ENCODE measurements at places on chromosomes 13 and 19.

- no peak for DNase-seq
These were observed 457.9 kb downstream of the KLF5 start for GRCh38 chr13:73516731-73517130.

GRCh38 chr19:33559996-33560395 is 38.4 kb upstream of the PEPD start:
- DNase-seq = no peak

DNA sequence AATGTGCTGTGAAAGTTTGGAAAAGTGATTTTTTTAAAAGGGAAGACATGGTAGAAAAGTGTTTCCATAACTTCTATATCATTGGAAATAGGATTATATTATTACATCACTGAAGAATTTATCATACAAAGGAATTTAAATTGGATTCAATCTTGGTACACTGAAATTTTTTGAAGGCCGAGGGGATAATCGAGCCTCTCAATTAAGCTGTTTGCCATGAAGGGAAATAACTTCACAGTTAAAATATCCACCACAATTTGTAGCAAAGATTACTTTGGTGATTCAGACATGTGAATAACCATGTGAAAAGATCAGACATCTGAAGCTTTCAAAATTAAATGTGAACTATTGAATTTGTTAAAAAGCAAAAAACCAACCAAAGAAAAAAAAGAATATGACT is 215.3 kb downstream of the KLF5 start:
- DNase-seq = no peak

DNA sequence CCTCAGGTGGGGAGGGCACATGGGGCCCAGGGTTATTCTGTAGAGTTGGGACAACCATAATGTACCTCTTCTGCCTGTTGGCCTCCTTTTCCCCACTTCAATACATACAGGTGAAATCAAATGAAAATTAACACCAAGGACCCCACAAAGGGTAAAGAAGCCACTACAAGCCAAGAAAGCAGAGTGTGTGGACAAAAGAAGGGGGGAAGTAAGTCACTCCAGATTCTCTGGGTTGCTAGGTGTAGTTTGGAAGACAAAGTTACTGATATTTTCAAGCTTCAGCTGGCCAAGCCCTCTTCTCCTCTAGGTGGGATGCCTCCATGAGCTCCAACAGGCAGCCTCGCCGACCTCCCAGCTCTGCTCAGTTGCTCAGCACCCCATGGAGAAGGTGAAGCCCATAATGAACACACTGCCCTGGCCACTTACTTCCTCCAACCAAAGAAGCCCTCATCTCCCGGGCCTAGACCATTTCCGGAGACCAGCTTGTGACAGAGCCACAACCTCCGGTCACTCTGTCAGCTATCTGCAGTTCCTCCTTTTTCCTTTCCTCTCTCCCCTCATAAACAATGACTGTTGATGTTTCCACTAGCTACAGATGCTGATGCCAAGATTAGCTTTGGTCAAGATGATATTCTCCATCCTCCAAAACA is 66.8 kb upstream of the MED4 start:
- DNase-seq = peak; percentile 92

DNA sequence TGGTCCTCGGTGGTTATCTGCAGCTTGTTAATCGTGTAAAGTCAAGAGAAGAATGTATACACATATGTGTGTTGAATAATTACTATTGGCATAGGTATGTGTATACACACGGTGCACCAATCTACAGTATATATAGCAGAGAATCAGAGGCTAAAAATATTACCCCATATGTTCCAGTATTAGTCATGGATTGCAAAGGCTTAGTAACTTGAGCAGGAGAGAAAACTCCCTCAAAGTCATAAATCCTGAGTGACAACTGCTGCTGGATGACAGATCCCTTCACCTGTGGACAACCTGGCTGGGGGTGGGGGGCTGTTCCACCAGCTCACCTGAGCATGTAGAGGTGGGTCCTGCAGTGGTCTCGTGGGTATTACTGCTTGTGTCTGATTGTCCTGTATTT is 185.0 kb downstream of the ZNF536 start:
- no peak for DNase-seq

- no peak for DNase-seq
These were observed 1356.5 kb upstream of the SLC10A2 start for GRCh38 chr13:104422668-104423067.

GRCh38 chr19:16522559-16523377 is 19.5 kb downstream of the CHERP start:
- DNase-seq = no peak

DNA sequence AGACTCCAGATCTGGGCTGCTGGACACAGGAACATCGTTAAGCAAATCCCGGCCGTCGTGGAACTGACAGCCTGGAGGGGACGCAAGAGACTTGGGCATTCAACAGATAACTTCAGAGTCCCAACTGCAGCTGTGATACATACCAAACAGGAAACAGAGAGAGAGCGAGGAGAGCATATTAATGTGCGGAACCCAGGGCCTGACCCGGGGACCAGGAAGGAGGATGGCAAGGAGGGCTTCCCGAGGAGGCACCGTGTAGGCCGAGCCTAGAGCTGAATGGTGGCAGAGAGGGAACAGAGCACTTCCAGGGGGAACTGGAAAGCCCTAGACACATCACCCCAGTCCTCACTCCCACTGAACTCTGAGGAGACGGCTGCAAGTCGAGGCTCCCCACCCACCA is 68.1 kb downstream of the SIPA1L3 start:
- no peak for DNase-seq

DNA sequence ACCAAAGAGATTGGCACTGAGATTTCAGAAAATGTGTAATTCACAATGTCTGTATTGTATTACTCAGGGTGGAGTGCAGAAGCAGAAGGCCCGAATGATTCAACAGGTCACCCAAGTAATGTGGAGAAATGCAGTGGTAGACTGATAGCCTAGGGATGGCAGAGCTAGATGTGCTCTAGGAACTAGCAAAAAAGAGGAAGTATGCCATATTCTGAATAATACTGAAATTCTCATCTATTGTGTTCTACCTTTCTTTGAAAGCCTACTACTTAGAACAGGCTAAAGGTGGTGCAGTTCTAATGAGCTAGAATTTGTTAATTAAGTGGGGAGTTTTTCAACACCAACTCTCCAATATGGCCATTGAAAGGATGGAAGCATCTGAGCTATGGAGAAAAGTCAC is 1449.8 kb upstream of the MIR17HG start:
- DNase-seq = no peak

- peak; percentile 98 for DNase-seq
These were observed 32.3 kb upstream of the MATK start for GRCh38 chr19:3818466-3818865.

DNA sequence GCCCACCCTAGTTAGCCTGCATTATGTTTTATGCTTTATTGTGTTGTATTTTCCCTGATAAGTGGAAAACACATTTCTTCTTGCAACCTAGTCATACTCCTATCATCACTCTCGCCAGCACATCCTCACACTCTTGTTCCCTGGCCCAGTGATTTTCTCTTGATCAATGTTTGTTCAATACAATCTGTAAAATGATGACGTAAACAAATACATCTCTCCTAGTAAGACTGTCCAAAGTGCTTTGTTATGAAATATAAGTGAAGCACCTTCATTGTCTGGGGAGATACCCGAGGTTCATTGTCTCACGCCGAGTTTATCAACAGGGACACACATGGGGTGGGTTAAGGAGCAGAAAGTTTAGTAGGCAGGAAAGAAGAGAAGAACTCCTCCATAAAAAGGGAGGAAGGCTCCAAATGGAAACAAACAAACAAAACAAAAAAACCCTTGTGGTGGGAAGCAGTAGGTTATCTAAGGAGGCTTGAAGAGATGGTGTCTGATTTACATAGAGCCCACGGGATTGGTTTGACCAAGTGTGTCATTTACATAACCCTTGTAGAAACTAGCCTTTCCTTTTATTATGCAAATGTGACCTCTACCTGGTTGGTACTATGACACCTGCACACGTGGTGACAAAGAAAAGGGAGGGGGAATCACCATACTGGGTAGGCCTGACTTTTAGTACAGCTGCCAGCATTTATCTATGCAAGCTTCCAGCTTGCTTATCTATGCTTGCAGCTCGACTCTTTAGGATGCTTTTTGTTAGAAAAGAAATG is 1317.9 kb upstream of the SPRY2 start:
- DNase-seq = no peak

DNA sequence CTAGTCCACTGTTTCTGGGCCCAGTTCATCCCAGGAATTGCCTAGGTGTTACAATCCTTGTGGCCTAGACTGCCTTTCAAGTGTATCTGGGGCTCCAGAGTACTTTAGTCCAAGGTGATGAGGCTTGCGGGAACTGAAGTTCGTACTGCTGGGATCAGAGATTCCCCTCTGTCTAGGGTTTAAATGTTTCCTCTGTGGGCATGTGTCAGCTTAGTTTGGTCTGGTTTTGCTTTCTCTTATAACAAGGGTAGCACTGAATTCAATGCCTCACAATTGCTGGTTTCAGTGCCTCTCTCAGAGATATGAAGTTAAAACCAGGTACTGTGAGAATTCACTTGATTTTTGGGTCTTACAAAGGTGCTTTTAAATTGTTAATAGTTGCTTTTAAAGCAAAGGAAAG is 30.8 kb downstream of the RGCC start:
- no peak for DNase-seq

GRCh38 chr19:2495651-2496316 is 19.9 kb downstream of the GADD45B start:
- peak; percentile 22 for DNase-seq

- DNase-seq = no peak
These were observed 107.3 kb upstream of the STARD13 start for GRCh38 chr13:33392794-33393405.

DNA sequence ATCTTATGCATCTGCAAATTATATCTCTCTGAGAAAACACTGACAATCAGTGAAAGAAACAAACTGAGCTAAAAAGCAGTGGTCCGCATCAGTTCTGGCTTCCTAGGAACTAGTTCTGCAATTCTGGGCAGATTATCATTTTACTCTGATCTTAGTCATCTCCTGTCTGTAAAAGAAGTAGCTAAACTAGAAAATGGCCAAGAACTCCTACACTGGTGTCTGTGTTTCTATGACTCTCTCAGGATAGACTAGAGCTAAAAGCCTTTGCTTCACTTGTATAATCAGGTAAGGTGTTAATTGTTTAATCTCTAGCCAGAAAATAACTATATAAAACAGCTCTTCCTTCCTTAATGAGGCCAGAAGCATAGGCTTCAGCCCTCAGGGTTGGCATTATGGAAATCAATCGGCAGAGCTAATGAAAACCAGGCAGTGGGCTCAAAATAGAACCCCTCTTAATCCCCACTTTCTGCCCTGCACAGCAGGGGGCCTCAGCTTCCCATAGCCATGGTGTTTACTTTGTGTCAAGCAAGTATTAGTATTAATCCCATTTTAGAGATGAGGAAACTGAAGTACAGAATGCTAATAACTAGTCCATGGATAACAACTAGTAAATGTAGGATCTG is 459.2 kb downstream of the FGF14 start:
- DNase-seq = no peak

DNA sequence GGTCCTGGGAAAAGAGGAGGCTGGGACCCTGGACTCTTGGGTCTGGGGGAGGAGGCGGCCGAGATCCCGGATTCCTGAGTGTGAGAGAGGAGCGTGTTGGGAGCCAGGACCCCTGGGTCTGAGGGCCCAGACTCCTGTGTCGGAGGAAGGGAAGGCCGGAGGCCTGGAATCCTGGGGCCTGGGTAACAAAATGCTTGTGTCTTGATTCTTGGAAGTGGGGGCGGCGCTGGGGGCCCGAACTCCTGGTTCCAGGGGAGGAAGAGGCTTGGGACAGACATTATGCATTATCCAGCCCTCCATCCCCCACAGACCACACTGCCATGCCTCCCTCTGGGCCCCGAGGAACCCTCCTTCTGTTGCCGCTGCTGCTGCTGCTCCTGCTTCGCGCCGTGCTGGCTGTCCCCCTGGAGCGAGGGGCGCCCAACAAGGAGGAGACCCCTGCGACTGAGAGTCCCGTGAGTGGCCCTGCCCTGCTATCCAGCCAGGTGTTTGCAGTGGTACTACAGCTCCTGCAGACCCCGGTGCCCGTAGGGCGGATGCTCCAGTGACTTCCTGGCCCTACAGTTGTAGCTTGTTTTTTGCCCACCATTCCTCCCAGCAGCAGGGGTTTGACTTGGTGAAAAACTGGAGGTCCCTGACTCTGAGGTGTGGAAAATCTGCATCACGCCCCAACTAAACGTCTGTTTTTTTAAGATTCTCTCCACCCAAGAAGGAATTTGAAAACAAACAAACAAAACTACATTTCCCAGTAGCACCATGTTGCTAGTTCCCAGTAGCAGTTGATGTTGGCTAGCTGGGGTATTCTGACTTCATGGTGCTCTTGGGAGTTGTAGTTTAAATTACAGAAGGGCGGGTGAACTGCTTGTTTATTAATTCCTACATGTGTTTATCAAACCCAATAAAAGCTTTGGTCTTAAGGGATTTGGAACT is 630 bp downstream of the NUCB1 start:
- no peak for DNase-seq

- no peak for DNase-seq
These were observed 4.0 kb downstream of the ZBTB7A start for GRCh38 chr19:4062419-4063368.

DNA sequence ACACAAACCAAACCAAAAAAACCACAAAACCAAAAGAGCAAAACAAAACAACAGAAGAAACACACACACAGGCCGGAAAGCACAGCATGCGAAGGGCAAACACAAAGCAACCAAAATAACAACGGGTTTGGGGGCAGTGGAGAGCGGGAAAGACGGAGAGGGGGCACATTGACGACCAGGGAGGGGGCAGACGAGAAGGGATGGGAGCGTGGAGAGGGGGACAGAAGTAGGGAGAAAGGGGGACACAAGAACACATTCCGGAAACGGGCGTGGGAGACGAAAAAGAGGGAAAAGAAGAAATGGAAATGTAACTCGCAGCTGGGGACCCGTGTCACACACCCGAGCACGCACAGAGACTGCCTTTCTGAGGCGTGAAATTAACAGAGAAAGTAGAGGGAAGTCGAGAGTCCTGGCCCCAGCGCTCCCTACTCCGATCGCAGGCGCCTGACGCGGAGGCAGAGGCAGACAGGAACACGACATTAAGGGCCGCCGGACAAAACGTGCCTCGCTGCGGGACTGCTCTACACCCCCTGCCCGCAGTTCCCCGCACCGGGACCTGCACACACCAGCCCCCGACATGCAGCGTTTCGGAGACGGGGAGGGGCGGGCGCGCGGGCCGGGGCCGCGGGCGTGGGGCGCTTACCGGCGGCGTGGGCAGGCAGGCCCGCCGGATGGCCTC is 652 bp downstream of the POU4F1 start:
- peak; percentile 69 for DNase-seq

- DNase-seq = peak; percentile 74
These were observed 15.3 kb downstream of the FPR3 start for GRCh38 chr19:51810223-51810622.

DNA sequence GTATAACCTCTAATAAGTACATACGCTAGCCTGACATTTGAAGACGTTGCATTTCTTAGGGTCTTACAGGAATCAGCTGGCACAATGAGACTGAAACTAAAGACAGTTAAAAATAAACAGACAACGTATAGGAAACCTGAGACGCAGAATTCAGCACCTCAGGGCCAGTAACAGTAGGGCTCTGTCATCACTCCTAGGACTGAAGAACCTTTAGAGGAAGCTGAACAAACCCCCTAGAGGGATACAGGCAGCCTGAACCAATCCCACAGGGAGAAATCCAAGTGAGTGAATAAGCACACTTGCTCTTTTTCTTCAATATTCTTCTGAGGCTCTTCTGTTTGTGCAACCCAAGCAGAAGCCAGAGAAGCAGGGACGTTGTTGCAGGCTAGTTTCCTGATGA is 53.9 kb upstream of the KLHL1 start:
- DNase-seq = no peak

GRCh38 chr13:83211301-83211700 is 671.0 kb downstream of the SLITRK1 start:
- DNase-seq = no peak

- no peak for DNase-seq
These were observed 739.4 kb downstream of the LIG4 start for GRCh38 chr13:107475753-107476453.

GRCh38 chr19:46537136-46538097 is 41.8 kb upstream of the PNMA8B start:
- peak; percentile 82 for DNase-seq

Data from suppressor macrophage (primary cell).